ENCODE measurements at places on chromosomes 3 and 15. TPM values are rescaled to one million over a fixed set of nuclear protein-coding genes. Genes with fewer than 3 reads are reported as not detected.

- H3K4me1 ChIP-seq = peaks cover 27% of the 10 kb centered on the region
- H3K4me3 ChIP-seq = no peak overlapping the region
- H3K36me3 ChIP-seq = no peaks in the 10 kb centered on the region
- H3K27me3 ChIP-seq = no peaks in the 10 kb centered on the region
- no peak overlapping the region for H3K27ac ChIP-seq
Measured at GRCh38 chr3:150254309-150254708, 153.8 kb upstream of the TSC22D2 start.

GRCh38 chr15:64333986-64334929 lies 21.7 kb downstream of the CSNK1G1 start:
- no peak for DNase-seq
- H3K4me1 ChIP-seq = no peaks in the 10 kb centered on the region
- no peak overlapping the region for H3K4me3 ChIP-seq
- no peaks in the 10 kb centered on the region for H3K27me3 ChIP-seq

DNA sequence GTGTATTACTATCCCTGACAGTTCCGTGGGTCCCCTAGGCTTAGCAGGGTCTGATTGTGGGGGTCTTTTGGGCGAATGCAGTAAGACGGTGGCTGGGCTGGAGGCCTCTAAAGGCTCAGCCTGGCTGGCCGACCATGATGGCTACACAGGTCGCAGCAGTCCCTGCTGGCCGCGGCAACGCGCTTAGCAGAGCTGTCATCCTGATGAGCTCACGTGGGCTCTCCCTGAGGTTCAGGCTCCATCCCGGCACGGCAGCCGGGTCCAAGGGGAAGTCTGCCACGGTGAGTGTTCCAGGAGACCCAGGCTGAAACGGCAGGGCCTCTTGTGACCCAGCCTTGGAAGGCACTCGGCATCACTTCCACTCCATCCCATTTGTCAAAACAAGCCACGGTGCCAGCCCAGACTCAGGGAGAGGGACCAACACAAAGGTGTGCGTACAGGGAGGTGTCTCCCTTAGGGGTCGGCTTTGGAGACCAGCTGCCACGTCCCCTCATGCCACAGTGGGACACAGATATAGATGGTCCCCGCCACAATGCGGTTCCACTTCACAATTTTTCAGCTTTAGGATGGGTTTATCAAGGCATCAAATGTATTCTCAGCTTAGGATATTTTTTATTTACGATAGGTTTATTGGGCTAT lies 101.8 kb downstream of the XXYLT1 start:
- H3K27me3 ChIP-seq = no peaks in the 10 kb centered on the region
- no peaks in the 10 kb centered on the region for H3K36me3 ChIP-seq
- H3K4me3 ChIP-seq = no peak overlapping the region

- peaks cover 23% of the 10 kb centered on the region for H3K27me3 ChIP-seq
- no peak for DNase-seq
- no peaks in the 10 kb centered on the region for H3K4me1 ChIP-seq
- no peak overlapping the region for H3K4me3 ChIP-seq
- no peaks in the 10 kb centered on the region for H3K36me3 ChIP-seq
- H3K27ac ChIP-seq = no peak overlapping the region
Measured at GRCh38 chr3:137097386-137097785, 139.6 kb downstream of the IL20RB start.

- peak; percentile 43 for DNase-seq
- H3K4me1 ChIP-seq = peaks cover 4% of the 10 kb centered on the region
- H3K36me3 ChIP-seq = no peaks in the 10 kb centered on the region
- no peak overlapping the region for H3K27ac ChIP-seq
- no peak overlapping the region for H3K4me3 ChIP-seq
Measured at GRCh38 chr3:193768070-193768394, 175.0 kb downstream of the OPA1 start.

GRCh38 chr3:187770224-187770623 lies 25.0 kb upstream of the BCL6 start:
- no peak for DNase-seq
- H3K4me3 ChIP-seq = no peak overlapping the region
- H3K27me3 ChIP-seq = no peaks in the 10 kb centered on the region
- H3K27ac ChIP-seq = no peak overlapping the region
- H3K4me1 ChIP-seq = peaks cover 19% of the 10 kb centered on the region

- DNase-seq = no peak
- H3K4me1 ChIP-seq = peaks cover 20% of the 10 kb centered on the region
- no peaks in the 10 kb centered on the region for H3K36me3 ChIP-seq
Measured at GRCh38 chr15:74826364-74826819, at the start of gene CPLX3. TSS of gene CPLX3 (plus strand) at chr15:74826627. CDS start at chr15:74826704, 77 bp downstream.

- H3K4me1 ChIP-seq = no peaks in the 10 kb centered on the region
- no peak for DNase-seq
- no peaks in the 10 kb centered on the region for H3K27me3 ChIP-seq
Measured at GRCh38 chr3:183563536-183563874, 8.0 kb upstream of the KLHL6 start.

- no peak overlapping the region for H3K4me3 ChIP-seq
- no peak for DNase-seq
- H3K4me1 ChIP-seq = peaks cover 10% of the 10 kb centered on the region
- H3K36me3 ChIP-seq = no peaks in the 10 kb centered on the region
Measured at GRCh38 chr3:8838234-8838633, 68.8 kb upstream of the OXTR start.

- DNase-seq = no peak
- H3K4me1 ChIP-seq = peaks cover 5% of the 10 kb centered on the region
- H3K27me3 ChIP-seq = no peaks in the 10 kb centered on the region
- no peak overlapping the region for H3K27ac ChIP-seq
- no peaks in the 10 kb centered on the region for H3K36me3 ChIP-seq
Measured at GRCh38 chr3:58572013-58572633, 5.1 kb downstream of the FAM107A start.

DNA sequence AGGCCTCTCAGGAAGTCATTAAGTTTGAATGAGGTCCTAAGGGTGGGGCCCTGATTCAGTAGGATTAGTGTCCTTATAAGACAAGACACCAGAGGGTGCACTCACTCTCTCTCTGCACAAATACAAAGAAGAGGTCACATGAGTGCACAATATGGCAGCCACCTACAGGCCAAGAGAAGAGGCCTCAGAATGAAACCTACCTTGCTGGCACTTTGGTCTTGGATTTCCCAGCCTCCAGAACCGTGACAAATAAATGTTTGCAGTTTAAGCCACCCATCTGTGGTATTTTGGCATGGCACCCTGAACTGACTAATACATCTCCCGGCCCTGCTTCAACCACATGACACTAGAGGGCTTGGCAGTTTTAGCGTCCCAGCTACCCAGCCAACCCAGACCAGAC lies 73.9 kb upstream of the CHRNB4 start:
- H3K36me3 ChIP-seq = no peaks in the 10 kb centered on the region
- H3K27ac ChIP-seq = peak overlapping the region; percentile 60
- no peak overlapping the region for H3K4me3 ChIP-seq
- DNase-seq = peak; percentile 40

DNA sequence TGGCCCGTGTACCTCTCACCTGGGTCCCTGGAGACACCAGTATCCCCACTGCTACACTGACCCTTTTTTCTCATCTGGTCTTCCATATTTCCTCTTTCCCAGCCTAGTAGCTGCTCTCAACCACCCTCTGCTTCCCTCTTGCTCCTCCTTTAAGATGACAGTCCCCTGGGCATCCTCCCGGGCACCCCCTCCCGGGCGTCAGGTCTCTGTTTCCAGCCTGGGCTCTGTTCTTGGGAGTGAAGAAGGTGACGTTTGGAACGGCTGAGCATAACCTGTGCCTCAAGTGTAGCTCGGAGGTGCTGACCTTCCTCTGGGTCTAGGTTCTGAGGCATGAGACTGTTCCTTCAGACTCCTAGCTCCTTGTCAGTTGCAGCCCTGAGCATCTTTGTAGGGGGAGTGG lies 101.2 kb downstream of the VGLL4 start:
- H3K4me3 ChIP-seq = no peak overlapping the region
- H3K27me3 ChIP-seq = no peaks in the 10 kb centered on the region
- H3K36me3 ChIP-seq = no peaks in the 10 kb centered on the region
- no peak for DNase-seq

DNA sequence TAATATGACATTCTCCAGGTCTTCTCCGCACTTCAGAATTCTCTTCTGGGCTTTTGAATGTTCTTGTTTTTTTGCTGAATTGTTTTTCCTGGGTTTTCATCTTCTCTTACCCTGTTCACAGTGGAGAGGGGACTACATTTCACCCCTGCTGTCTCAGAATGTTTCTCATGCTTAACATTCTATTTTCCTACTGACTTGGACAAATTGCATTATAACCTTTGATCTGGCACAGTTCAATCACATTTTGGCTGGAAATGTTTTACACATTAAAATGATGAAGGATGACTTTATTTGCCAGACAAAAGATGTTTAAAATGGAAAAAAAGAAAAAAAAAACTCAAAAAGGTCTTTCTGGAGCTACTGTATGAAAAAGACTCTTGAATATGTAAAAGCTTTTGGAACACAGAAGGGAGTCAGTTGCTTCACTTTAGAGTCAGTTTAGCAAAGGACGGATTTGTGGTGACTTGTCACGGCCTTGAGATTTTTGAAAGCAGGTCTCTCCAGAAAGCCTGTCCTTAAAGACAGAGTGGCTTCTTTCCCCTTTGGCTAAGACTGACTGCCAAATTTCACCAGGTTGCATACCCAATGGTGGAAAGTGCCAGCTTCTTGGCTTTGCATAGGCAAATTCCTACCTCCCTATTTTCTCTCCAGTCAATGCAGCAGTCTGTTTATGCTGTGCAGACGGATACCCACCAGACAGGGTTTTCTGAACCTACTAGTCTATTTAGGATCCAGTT lies 401.0 kb upstream of the TBL1XR1 start:
- no peaks in the 10 kb centered on the region for H3K27me3 ChIP-seq
- no peaks in the 10 kb centered on the region for H3K36me3 ChIP-seq
- no peak overlapping the region for H3K4me3 ChIP-seq
- no peak for DNase-seq
- H3K4me1 ChIP-seq = peaks cover 60% of the 10 kb centered on the region

GRCh38 chr15:78247911-78248310 lies 13.5 kb upstream of the ACSBG1 start:
- H3K4me3 ChIP-seq = no peak overlapping the region
- H3K36me3 ChIP-seq = no peaks in the 10 kb centered on the region
- H3K27ac ChIP-seq = no peak overlapping the region
- no peaks in the 10 kb centered on the region for H3K27me3 ChIP-seq
- no peaks in the 10 kb centered on the region for H3K4me1 ChIP-seq

- no peak for DNase-seq
- H3K4me3 ChIP-seq = no peak overlapping the region
- H3K4me1 ChIP-seq = peaks cover 10% of the 10 kb centered on the region
- no peak overlapping the region for H3K27ac ChIP-seq
Measured at GRCh38 chr3:52317208-52318000, 1.3 kb downstream of the DNAH1 start.

- H3K27me3 ChIP-seq = no peaks in the 10 kb centered on the region
- H3K4me3 ChIP-seq = no peak overlapping the region
- H3K4me1 ChIP-seq = no peaks in the 10 kb centered on the region
- no peaks in the 10 kb centered on the region for H3K36me3 ChIP-seq
Measured at GRCh38 chr3:50194128-50194902, 2.9 kb downstream of the GNAT1 start.

DNA sequence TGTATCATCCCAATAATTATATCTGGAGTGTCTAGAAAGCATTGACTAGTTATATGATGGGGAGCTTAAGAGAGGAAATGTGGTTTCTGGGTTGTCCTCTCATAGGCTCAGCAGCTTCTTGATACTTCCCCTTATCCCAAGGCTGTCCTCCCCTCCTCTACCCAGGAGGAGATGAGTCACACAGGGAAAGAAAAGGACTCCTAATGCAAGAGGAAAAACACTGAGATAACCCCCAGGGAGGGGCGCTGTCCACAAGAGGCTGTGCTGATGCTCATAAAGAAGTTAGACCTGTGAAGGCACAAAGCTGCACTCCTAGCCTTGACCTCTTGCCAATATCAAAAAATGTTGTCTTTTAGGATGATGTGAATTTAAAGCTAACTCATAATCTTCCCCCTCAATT lies 28.8 kb upstream of the GYG1 start:
- peak; percentile 82 for DNase-seq
- no peak overlapping the region for H3K27ac ChIP-seq
- no peaks in the 10 kb centered on the region for H3K27me3 ChIP-seq
- H3K36me3 ChIP-seq = no peaks in the 10 kb centered on the region
- no peaks in the 10 kb centered on the region for H3K4me1 ChIP-seq

RBMS3 gene
- total RNA-seq = 5.4 TPM

PIGZ gene
- 3.7 TPM for total RNA-seq

TMEM45A gene
- 7.6 TPM for total RNA-seq

RTP3 gene
- total RNA-seq = not detected

ECE2 gene
- total RNA-seq = not detected

BFSP2 gene
- not detected for total RNA-seq

HRG gene
- total RNA-seq = not detected

CHRD gene
- not detected for total RNA-seq

Measured in PC-3 (cell line).